ENCODE measurements at places on chromosomes 6 and 20. TPM values are rescaled to one million over a fixed set of nuclear protein-coding genes. Genes with fewer than 3 reads are reported as not detected.

DNA sequence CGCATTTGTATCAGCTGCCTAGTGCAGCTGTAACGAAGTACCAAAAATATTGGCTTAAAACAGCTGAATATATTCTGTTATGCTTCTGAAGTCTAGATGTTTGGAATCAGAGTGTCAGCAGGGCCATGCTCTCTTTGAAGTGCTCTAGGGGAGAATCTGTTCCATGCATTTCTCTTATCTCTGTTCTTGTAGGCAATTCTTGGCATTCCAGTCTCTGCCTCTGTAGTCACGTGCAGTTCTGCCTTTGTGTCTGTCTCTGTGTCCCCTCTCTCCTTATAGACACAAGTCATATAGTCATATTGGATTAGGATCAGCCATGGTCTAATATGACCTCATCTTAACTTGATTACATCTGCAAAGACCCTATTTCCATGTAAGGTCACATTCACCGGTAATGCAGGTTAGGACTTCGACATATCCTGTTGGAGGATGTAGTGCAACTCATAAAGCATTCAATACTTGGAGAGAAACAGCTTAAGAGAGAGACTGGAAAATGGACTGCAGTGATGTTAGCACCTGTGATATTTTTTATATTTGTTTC, 18.6 kb downstream of the FAM83B start:
- no peak for DNase-seq

RSPO3 gene
- 36.1 TPM for total RNA-seq

GRCh38 chr6:159061146-159061545, 16.4 kb upstream of the TAGAP start:
- no peak for DNase-seq

- DNase-seq, result no peak
Measured at GRCh38 chr20:31667315-31668285, 29.9 kb downstream of the COX4I2 start.

DNA sequence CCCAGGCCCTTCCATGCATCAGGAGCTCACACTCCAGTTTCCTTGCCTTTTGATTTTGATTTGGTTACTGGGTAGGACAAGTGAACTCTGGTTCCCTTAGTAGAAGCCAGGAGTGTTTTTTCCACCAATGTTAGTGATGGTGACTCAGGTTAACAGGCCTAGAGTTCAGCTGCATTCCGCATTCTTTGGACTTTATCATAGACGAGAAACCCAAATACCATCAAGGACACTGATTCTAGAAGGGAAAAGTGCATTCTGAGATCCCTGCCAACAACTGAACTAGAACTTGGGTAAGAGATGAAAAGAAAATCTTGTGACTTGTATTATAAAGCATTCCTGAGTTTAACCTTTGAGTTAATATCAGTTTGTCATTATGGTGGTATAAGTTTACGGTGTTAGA, 8.9 kb downstream of the GSS start:
- DNase-seq, result no peak

DNA sequence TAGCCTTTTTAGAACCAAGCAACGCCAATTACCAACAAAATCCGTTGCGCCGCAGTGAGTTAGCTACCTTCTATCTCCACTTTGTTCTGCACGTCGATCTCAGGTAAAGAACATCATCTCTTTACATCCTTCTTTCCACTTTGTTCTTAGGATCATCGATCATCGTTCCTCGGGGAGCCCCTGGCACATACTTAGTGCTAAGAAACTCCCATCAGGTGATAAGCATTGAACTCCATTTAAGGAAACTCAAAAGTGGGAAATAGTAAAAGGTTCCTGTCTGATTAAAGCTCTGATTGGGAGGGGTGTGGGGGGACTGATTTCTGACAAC, 227.0 kb upstream of the PRSS16 start:
- no peak for DNase-seq

Measured in esophagus muscularis mucosa (tissue), 4 donors.